Left renal pelvis (tissue), 4 donors: ENCODE measurements at places on chromosomes 2 and 18. TPM values are rescaled to one million over a fixed set of nuclear protein-coding genes. Genes with fewer than 3 reads are reported as not detected.

HOXD1 gene
- 13.7 TPM for polyA plus RNA-seq

DSG1 gene
- 0.09 TPM for polyA plus RNA-seq

EVA1A gene
- polyA plus RNA-seq = 13.1 TPM

SERPINB11 gene
- polyA plus RNA-seq = not detected

ARHGEF4 gene
- polyA plus RNA-seq = 7.5 TPM

IL36A gene
- polyA plus RNA-seq = not detected

POTEI gene
- not detected for polyA plus RNA-seq

EML6 gene
- 8.5 TPM for polyA plus RNA-seq

ALK gene
- polyA plus RNA-seq = 0.40 TPM

CCDC141 gene
- polyA plus RNA-seq = 1.6 TPM

C2orf72 gene
- 3.7 TPM for polyA plus RNA-seq

DNA sequence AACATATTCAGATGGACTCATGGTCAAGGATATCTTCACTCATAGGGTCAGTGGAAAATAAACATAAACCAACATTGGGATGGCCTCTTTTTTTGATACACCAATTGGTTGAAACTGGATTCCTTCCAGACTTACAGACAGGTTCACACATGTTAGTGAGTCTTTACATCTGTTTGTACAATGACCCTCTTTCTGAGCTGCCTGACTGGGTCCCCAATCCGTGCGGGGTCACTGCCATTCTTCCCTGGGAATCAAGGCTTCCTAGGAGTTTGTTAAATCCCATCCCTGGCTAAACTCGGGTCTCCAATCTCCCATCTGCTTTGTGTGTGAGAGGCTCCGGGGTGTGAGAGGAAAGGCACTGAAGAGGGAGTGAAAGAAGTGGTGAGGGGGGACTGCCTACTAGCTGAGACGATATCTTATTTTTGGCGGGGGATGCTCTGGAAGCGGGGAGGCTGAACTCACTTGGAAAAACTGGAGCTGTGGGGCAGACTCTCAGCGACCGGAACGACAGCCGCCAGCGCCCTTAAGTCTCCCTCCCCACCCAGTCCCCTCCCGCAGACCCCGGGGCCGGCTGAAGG, 487 bp downstream of the STARD6 start:
- DNase-seq = no peak

- DNase-seq = no peak
These were observed 21.5 kb downstream of the KIAA2012 start for GRCh38 chr2:202094426-202094986.

- DNase-seq = no peak
These were observed 657 bp downstream of the ATP8B1 start for GRCh38 chr18:57802213-57803102.

- no peak for DNase-seq
These were observed 36.8 kb downstream of the TOGARAM2 start for GRCh38 chr2:29017716-29018435.

GRCh38 chr2:201847481-201847880, 41.1 kb downstream of the CDK15 start:
- DNase-seq = no peak

- DNase-seq = no peak
These were observed 874.3 kb downstream of the ERBB4 start for GRCh38 chr2:211664321-211664720.

DNA sequence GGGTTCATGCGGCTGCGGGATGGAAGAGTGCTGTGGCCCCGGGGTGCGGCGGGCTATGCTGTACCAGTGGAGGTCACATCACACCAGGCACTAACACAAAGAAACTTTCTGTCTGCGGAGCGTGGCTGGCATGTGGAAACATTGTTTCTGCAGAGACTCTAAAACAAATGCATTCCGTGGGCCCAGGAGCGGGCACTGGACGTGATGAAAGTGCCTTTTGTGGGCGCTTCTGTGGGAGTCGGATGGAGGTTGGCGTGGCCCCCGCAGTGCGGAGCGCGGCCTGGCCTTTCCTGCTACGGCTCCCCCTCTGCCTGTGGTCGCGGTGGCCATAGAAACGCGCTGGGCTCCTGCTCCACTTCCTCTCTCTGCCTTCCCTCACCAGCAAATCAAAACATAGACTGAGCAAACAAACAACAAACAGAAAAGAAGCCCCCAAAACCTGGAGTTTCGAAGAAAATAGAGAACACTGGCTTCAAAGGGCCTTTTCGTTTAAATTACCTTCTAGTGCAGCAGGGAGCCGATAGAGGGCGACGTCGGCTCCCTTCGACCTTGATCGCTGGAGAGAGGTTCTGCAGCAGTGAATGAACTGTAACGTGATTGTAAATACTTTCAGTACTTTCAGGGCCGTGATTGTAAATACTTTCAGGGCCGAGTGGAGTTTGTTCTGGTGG, 51.4 kb downstream of the KIF5C start:
- DNase-seq = peak; percentile 22

DNA sequence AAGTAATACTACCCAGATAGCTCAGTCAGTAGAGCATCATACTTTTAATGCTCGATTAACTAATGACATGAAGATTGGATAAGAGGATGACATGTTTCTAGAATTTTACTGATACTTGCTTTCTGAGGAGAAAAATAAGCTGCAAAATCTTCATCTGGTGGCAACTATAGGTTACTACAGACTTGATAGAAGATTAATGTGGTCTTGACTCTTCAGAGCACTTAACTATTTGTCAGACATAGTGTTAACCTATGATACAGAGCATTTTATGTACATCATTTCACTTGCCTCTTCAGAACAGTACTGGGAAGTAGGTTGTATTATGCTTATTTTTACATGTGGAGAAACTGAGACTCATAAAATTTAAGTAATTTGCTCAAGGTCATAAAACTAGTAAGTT, 83.9 kb downstream of the UBR3 start:
- no peak for DNase-seq

GRCh38 chr2:73640511-73640911, 1.7 kb downstream of the NAT8 start:
- no peak for DNase-seq

DNA sequence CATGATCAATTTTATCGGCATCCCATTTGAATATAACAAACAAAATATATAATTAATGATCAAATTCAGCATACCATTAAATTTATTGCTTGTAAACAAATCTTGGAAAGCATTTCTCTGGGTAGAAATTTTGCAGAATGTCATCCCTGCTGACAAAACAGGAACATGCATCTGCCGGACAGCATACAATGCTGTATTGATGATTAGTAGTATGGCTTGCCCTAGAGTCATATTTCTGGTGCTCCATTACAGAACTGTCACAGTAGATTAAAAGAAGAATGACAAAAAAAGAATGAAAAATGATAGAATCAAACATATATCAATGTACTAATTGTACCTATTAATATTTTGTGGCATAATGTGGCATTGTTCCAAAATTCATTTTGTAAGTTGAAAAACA, 98.0 kb downstream of the NXPH2 start:
- DNase-seq = no peak

DNA sequence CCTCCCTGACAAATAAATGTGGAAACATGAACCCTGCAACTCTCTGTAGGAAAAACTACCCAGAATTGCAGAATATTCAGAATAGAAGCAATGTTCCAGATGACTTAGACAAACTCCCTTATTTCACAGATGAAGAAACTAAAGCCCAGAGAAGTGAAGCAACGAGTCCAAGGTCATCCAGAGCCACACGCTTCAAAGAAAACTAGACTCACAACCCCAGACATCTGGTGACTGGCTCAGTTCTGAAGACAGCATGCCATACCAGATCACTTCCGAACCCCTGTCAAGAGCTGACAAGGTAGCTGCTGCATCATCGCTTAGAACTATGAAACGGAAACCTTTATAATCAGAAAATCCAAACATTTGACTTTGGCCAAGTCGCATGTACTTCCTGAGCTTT, 101.3 kb downstream of the PID1 start:
- DNase-seq = no peak

- DNase-seq = no peak
These were observed 19.6 kb upstream of the DNAH7 start for GRCh38 chr2:196088203-196088602.

- no peak for DNase-seq
These were observed 8.9 kb downstream of the PSD4 start for GRCh38 chr2:113182471-113183260.

- DNase-seq = no peak
These were observed 4.2 kb downstream of the ZNF513 start for GRCh38 chr2:27376151-27376865.
